ENCODE measurements at places on chromosomes 2 and 18.

GRCh38 chr2:85976106-85976920, 87.5 kb upstream of the ST3GAL5 start:
- no peak for DNase-seq

- no peak for DNase-seq
These were observed 112.6 kb downstream of the DDX1 start for GRCh38 chr2:15704086-15704787.

DNA sequence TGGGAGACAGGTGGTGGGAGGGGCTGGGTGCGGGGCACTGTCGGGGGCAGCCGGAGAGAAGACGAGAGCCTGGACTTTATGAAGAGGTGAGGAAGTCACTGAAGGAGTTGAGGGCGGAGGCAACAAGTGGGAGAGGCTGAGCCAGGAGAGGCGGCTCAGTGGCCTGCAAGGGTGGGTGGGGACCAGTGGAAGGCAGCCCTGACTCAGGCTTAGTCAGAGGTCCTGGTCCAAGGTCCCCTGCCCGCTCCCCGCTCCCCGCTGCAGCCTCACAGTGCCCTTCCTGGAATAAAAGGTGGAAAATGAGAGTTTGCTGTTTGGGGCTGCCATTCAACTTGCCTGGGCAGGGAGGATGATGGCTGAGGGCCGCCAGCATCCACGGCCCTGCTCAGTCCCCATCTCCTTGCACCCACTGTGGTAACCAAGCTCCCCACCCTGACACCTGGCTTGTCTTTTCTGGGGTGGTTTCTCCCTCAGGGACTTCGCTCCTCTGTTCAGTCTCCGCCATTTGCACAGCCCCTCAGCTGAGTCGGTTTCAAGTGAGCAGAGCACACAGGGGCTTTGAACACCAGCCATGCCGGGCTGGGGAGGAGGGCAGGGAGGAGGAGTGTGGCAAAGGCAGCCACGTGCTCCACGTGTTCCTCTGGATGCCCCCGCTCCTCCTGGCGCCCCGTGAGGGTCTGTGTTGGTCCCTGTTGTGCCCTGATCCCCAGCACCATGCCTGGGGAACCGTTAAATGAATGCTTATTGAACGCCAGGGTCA, 13.7 kb upstream of the RALB start:
- DNase-seq = no peak

GRCh38 chr2:17303054-17303453, 215.2 kb downstream of the RAD51AP2 start:
- no peak for DNase-seq

- no peak for DNase-seq
These were observed 47.1 kb downstream of the COPS8 start for GRCh38 chr2:237132799-237133198.

DNA sequence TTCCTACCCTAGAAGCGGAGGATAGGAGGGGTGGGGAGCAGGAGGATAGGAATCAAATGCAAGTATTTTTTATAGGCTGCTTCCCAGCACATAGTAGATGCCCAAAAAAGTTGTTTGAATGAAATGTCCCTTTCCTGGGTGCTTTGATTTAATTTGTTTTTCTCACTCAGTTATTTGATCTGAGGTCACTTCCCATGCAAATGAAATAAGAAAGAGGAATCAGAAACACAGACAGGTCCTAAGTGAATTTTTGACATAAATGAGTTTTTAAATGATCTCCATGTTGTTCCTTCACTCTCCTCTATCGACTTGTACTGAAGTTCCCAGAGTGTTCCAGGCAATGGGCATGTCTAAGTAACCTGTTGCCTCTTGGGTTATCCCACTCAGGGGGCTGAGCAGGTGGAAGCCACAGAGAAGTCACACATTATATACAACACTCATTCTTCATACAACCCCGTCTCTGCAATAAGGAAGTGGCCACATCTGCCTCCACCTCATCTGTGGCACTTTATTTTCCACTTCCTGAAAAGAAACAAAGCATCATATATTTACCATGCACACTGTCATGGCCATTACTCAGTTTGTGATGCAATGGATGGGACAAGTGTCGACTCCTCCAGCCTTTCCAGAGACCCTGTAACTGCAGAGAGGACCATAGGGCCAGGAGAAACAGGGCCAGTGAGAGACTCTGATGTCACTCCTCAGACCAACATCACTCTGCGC, 81.9 kb upstream of the ZNF397 start:
- peak; percentile 24 for DNase-seq

DNA sequence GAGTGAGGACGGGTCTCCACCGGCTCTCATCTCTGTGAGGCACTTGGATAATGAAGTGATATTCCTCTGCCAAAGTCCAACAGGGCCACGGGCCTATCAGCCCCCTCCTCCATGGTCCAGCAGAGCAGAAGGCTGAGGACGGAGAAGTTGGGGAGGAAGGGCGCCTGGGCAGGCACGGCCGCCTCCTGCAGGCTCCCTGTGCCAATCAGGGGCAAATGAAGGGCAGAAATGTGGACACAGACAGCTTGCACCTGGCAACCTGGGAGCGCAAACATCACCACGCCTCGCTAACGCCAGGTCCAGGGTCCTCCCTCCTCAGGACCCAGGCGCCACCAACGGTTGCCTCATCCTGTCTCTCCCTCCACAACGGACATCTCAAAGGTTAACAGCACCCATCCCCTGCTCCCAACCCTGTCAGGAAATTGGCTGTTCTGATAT, 24.3 kb downstream of the SMAD7 start:
- DNase-seq = no peak

DNA sequence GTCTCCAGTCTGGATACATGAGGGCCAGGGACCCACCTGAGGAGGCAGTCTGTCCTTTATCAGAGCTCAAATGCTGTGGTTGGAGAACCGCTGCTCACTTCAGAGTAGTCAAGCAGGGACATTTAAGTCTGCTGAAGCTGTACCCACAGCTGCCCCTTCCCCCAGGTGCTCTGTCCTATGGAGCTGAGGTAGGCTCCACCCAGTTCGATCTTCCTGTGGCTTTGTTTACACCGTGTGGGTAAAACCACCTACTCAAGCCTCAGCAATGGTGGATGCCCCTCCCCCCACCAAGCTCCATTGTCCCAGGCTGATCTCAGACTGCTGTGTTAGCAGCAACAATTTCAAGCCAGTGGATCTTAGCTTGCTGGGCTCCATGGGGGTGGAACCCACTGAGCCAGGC, 731.4 kb upstream of the HS6ST1 start:
- no peak for DNase-seq

- peak; percentile 59 for DNase-seq
These were observed 687 bp downstream of the CTDP1 start for GRCh38 chr18:79680100-79680879.

DNA sequence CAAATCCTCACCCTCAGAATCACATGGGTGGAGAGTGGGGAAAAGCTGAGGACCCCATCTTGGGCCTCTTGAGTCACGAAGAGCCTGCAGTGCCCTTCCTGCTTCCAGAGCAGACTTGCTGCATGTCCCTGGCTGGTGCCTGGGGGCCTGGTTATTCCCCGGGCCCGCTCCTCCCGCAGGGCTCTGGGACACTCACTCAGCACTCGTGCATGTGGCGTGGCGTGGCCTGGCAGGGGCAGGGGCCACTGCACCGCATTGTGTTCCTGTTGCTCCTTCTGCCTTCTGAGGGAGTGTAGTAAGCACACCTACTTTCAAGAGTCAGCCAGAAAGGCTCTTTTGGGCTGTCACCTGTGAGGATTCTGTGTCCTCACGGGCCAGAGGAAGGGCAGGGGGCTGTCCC, 17.4 kb upstream of the MZT2A start:
- DNase-seq = no peak

GRCh38 chr2:212135739-212136138, 402.9 kb downstream of the ERBB4 start:
- no peak for DNase-seq

- peak; percentile 67 for DNase-seq
These were observed 4.5 kb downstream of the ZFP36L2 start for GRCh38 chr2:43221763-43222474.

GRCh38 chr18:73952296-73952946, 195.2 kb downstream of the FBXO15 start:
- no peak for DNase-seq

DNA sequence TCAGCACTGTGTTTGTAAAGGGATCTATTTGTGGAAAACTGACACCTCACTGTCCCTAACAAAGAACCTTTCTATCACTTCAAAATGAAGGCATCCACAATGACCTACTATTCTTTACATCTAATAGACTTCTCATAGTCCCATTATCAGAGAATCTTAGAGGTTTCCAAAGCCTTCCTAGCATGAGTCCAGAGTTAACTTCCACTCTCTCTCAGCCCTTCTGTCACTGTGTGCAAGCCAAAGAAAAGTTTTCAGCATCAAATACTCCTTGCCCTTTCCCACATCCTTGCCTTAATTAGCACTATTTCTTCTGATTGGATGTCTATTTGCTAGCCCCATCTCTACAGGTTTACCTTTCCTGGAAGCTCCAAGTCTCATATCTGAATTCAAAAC, 178.5 kb downstream of the ERBB4 start:
- DNase-seq = no peak

DNA sequence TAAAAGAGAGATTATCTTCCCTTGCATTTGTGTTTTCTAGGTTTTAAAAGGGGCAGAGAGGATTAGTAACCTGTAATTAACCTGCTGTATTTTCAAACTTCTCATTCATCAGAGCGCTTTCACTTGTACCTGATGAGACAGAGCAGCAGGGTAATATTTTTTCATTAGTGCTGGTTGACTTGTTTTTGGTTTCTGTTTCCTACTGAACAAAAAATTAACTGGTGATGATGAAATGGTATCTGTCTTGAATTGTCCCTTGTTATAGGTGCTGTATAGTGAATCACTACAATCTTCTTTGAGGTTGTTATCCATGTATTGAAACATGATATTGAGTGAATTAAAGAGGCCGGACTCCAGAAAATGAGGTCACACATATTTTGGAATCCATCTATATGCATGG, 37.9 kb downstream of the CDH20 start:
- no peak for DNase-seq

- DNase-seq = no peak
These were observed 220.9 kb upstream of the EPHA4 start for GRCh38 chr2:221792971-221793521.

GRCh38 chr18:37222354-37222998, 343.1 kb downstream of the CELF4 start:
- no peak for DNase-seq

DNA sequence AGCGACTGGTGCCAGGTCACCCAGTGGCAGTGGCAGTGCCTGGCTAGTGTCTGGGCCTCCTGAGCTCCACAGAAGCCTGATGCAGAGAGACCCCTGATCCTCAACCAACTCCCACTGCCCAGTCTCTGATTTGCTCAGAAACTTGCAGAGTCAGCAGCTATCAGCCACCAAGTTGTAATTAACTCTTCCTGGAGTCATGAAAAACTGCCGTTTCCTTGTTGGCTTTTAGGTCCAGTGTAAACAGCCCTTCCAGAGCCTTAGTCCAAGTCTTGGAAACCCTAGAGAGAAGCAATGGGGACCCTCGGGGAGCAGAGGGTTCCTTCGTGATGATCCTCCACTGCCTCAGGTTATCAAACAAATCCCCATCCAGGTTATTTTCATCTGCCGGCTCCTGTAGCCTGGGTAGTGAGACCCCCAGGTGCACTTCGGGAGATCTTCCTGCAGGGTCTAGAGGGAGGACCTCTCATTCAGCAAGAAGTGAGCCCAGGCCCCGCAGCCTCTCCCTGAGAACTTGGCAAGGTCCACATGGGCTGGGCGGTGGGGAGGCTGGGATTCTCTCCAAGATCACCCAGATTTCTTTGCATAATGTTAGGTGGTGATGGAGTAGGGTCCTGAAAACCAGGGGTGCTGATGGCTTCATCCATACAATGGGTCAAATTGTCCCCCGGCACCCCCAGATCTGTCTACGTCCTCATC, 137.7 kb upstream of the HDAC4 start:
- DNase-seq = no peak

GRCh38 chr2:131126436-131126835, 21.3 kb downstream of the PLEKHB2 start:
- DNase-seq = no peak

- DNase-seq = no peak
These were observed 413.2 kb upstream of the SPRED2 start for GRCh38 chr2:65845442-65846182.

GRCh38 chr2:172233987-172234715, 131.5 kb upstream of the DLX2 start:
- DNase-seq = no peak

DNA sequence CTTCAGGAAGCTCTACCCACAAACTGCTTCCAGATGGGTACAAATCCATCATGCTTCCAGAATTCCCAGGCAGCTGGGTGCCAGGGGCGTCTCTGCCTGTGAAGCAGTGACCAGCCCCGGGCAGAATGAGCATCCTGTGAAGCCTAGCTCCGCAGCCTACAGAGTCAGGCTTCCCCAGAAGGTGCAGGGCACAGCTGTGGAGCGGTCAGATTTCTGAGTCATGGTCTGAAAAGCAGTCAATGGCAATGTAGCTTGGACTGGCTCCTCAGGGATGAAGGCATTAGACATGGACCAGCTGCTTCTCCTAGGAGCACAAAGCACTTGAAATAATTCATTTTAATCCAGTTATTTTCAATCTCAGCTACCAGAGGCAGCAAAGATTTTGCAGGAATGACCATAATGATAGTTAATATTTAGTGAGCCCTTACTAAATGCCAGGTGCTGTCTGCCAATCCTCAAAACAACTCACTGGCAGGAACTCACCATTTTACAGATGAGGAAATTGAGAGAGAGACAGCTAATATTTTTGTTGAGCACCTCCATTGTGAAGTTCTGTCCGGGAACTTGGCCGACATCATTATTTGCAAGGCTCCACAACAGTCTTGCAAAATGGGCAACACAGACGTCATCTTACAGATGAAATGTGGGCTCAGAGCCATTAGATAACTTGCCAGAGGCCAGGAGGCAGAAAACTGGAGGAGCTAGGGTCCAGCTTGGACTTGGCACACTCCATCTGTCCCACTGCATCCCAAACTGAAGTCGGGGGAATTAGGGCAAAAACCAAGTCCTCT, 31.7 kb downstream of the ACMSD start:
- no peak for DNase-seq

GRCh38 chr18:39299152-39299551, 1733.6 kb upstream of the CELF4 start:
- no peak for DNase-seq

DNA sequence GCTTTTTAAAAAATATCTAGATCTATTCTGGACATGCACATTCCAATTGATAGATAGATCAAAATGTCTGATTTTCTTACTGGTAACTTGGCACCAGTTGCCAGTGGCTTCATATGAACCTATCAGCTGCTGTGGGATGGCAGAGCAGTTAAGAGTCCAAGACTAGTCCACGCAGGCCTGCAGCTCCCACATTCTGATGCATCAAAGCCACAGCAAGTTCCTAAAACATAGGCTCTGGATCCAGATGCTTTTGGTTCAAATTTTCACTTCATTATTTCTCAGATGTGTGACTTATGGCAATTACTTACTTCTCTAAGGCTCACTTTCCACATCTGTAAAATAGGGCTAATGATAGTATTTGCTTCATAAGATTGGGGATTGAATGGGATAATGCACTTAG, 48.0 kb upstream of the CYP1B1 start:
- DNase-seq = no peak

- no peak for DNase-seq
These were observed 29.5 kb downstream of the VAPA start for GRCh38 chr18:9943311-9943710.

DNA sequence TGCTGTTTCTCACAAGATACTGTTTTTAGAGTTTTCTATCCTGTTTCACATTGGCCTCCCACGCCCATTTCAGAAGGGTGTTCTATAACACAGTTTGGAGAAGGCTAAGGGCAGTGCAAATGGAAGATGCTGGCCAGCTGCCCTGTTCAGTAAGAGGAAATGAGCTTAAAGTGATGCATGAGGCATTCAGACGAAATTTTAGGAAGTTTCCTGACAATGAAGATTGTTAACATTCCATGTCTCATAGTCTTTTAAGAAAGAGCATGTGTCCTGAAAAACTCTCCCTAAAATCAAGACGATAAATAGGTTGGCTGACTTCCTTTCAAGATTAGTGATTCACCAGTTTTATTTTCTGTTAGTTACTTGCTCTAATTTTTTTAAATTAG, 484.2 kb upstream of the NRP2 start:
- no peak for DNase-seq

Data from CD4-positive, alpha-beta T cell treated with Interleukin-17A for 1 hour (primary cell).